Panc1 (cell line): ENCODE measurements at places on chromosomes 16 and 17. TPM values are rescaled to one million over a fixed set of nuclear protein-coding genes. Genes with fewer than 3 reads are reported as not detected.

DNA sequence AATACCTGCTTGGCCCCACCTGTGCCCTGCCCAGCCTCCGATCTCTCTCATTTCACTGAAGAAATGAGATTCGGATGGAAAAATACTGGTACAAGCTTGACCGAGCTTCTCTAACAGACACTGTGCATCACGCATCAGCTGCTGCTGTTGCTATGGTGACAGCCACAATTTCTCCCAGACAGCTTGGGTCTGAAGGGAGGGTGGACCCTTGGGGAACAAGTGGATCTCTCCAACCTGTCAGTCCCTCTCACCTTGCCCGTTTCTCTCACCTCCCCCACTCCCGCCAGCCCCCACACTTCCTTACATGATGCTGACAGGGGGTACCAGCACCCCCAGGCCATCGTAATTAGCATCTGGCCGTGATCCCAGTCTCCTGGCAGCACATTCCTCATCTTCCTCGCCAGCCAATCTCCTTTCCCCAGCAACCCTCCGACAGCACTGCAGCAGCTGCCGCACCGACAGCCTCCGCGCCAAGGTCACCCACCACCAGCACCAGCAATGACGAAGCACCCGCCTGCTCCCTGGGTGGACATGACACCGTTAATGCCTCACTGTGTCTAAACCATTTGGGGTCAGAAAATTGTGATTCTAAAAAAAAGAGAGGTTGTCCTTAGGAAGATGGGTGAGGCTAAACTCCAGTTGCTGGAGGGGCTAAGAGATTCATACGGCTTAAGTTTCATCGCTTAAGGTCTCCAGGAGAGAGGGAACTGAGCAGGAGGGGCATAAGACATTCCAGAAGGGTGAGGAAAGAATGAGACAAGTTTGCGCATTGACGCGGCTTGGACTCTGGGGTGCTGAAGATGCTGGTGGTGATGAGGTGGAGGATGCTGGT is 58.6 kb upstream of the TNRC6A start:
- no peak for DNase-seq

DNA sequence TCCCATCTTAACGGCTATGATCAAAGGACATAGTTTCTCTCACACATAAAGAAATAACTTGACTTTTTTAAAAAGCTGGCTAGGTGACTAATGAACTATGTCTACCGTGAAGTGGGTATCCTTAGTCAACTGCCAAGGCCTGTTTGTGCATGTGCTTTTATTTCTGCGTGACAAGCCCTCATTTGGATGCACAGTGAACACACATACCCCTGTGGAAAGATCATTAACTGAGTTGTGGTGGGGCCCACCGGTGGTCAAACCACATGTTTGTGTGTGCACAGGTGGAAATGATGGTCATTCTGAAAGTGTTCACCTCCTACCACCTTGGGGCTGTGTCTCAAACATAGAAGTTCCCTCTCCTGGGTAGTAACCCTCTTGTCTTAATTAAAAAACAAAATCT is 256.1 kb upstream of the SALL1 start:
- DNase-seq = no peak

DNA sequence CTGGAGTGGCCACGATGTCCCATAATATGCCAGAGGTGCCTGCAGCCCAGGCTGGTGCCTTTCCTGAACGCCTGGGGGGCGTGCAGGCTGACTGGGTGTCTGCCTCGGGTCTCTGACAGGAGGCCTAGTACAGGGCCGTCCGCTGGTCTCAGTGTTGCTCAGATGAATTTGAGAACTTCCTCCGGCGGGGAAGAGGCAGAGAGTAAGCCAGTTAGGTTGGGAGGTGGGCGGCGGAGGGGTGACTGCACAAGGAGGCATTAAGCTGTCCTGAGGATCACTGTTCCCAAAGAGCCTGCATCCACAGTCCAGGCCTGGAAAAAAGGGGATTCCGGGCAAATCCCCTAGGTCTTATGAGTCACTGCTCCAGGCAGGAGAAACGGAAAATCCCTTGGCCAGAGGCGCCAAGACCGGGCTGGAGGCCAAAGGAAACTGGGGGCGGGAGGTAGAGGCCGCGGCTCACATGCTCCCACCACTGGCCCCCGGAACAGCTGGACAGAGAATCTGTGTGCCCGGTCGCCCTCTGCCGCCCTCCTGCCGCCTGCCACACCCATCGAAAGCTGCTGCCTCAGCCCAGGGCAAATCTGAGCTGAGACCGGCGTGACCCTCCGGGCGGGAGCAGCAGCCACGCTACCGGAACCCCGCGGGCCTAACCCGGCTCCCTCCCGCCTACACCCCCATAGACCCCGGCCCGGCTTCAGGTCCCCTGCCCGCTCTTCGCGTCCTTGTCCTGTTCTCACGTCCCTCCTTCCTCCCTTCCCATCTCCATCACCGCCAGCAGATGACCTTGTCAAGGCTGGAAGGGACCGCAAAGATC is 1.2 kb downstream of the TRIM47 start:
- no peak for DNase-seq

GRCh38 chr16:47047524-47048203 is 74.2 kb upstream of the DNAJA2 start:
- DNase-seq = no peak

DNA sequence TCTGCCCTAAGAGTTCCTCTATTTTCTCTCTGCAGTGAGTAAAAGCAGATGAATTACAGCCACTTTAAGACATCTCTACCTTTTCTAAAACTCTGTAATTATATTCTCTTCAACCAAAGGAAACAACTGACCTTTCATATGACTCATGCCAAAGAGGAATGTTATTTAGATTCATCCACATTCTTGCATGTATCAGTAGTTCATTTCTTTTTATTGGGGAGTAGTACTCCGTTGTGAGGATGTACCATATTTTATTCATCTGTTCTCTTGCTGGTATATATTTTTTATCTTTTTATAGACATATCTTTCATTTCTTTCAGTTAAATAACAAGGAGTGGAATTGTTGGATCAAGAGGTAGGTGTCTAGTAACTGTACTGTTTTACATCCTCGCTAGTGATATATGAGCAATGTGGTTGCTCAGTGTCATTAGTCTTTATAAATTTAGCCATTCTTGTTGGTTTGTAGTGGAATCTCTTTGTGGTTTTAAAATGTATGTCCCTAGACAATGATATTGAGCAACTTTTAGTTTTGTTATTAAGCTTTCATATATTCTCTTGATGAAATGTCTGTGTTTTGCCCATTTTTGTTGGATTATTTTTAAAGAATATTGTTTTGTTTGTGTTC is 7.8 kb upstream of the MYH8 start:
- DNase-seq = no peak

DNA sequence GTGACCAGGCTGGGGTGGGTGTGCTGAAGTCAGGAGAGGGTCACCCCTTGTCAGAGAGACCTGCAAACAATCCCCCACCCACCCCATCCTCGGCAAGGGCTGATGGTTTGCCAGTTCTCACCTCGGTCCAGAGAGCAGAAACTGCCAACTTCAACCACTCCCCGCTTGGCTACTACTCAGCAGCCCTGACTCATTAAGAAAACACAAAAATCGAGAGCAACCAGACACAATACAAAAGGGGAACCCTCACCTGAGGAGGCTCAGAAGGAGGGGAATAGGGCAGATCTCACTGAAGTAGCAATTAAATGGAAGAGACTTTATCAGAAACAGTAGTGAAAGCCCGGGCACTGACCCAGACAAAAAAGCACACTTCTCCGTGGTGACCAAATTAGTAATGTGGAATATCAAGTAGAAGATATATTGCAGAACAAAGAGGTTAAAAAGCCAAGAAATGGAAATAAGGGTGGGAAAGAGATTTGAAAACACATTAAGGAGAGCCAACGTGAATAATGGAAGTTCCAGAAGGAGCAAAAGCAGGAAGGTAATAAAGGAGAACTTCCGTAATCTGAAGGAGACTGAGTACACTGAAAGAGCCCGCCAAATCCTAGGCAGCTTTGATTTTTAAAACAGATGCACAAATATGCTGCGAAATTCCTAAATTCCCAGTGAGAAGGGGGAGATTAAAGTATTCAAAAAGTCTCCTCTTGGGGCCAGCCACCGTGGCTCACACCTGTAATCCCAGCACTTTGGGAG is 23.6 kb downstream of the CENPV start:
- no peak for DNase-seq

Gene TBC1D3I
- total RNA-seq = 0.54 TPM

Gene PHOSPHO1
- total RNA-seq = 0.54 TPM

Gene CENPT
- total RNA-seq = 43.4 TPM

Gene SLFN11
- total RNA-seq = 45.0 TPM
